ENCODE measurements at places on chromosomes 16 and 17.

DNA sequence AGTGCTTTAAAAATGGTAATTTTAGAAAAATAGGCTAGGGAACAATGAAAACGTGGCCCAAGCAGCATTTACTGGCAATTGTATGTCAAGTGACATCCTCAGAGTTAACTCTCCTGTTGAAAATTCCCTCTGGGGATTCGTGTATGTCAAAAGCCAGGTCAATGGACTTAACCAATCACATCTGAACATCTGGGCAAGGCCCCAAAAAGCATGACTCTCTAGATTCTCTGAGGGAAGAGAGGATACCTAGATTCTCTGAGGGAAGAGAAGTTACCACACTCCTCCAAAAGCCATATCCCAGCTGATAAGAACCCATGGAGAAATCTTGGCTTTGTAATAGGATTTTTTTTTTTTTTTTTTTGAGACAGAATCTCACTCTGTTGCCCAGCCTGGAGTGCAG lies 23.5 kb downstream of the NFE2L1 start:
- DNase-seq = no peak

DNA sequence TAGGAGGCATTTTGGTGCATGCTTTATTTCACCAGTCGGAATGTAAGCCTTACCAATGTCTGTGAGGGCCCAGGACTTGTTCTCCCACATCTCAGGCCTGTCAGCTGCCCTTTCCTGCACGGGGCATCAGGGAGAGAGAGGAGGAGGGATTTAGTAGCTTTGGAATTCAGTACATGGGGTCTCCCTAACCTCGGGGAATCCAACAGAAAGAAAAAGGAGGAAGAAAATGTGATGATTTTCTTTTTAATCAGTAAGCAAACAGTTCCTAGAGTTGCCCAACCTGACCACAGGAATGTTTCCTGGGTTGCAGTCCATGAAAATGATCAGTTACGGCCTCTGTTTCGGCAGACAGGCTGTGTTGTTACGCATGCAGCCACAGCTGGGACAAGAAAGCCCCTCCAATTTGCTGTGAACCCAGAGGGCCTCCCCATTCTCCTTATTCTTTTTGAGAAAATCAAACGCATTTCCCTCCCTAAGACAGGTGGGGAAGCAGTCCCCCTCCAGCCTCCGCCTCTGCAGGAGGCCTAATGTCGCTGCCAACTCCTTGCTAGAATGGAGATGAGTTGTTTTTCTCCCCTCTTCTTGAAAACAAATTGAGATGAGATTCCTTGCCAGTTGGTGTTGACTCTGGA lies 53.1 kb upstream of the TANGO6 start:
- DNase-seq = no peak

- DNase-seq = no peak
Observed at GRCh38 chr16:57563487-57563750, 21.0 kb downstream of the ADGRG5 start.

DNA sequence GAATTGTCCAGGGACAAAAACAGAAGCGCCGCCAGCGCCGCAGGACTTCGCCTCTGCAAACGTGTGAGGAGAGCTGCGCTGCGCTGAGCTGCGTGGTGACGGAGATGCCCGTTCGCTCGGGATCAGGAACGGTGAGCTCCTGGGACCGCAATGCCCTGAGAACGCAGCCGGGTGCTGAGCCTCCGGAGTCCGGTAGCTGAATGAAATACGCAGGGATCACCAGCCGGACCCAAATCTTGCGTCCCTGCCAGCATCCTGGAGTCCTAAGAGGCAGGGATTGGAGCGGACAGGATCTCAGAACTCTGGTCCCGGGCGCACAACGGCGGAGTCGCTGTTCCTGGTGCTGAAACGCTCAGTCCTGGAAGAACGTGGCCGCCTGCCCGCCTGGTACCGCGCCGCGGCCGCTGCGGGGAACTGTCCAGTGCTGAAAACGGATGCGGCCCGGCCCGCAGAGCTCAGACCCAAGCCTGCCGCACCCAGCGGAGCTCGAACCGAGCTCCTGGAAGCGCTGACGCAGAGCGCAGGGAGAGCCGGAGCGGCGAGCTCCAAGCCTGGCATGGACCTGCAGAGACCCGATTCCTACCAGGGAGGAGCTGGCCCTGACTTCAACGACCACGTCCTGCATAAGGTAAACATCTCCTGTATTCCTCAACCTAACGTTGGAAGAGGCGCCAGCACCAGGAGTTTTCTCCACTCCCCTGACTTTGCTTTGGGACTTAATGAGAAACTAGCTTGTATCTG lies 41.5 kb downstream of the CD300LF start:
- peak; percentile 73 for DNase-seq

DNA sequence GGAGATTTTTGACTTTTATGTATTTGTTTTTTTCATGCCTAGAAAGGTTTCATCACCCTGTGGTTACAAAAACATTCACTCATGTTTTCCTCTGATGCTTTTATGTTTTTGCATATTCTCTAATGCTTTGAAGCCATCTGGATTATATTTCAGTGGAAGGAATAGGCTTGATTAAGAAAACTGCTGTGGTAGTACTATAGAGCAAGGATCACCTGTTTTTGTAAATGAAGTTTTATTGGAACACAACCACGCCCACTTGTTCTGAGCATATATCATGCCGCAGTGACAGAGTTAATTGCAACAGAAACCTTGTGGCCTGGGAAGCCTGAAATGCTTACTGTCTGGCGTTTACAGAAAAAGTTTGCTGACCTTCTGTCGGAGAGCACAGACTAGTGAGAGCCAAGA lies 11.5 kb downstream of the COX10 start:
- DNase-seq = no peak
